ENCODE measurements at places on chromosomes 2 and 18.
A peak's percentile ranks its signal among the peaks of the same experiment; 100 is the strongest.

DNA sequence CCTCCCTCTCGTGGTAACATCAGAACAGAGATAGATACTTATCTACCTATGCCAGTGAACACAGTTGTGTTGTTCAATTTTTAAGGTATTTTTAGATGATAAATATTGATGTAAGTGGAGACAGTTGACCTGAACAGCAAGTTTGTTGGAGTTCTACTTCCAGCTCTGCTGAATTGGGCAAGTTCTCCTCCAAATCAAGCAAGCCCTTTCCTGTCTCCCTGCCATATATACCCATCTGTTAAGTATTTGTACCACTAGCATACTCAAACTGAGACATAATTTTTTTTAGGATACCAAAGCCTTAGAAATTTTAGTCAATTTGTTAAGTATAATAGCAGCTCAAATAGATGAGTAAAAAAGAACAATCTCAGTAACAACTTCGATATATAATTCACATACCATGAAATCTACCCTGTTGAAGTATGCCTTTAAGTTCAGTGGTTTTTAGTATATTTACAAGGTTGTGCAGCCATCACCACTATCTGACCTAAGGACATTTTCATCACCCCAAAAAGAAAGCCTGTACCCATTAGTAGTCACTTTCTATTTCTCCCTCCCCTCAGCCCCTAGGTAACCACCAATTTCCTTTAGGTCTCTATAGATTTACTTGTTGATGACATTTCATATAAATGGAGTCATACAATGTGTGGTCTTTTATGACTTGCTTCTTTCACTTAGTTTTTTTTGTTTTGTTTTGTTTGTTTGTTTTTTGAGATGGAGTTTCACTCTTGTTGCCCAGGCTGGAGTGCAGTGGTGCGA, 61.8 kb downstream of the COX7A2L start:
- DNase-seq, result no peak

GRCh38 chr2:218229851-218230250, 12.9 kb downstream of the ARPC2 start:
- no peak for DNase-seq

GRCh38 chr2:230319211-230319862, 7.7 kb upstream of the SP140L start:
- DNase-seq, result peak; percentile 60

DNA sequence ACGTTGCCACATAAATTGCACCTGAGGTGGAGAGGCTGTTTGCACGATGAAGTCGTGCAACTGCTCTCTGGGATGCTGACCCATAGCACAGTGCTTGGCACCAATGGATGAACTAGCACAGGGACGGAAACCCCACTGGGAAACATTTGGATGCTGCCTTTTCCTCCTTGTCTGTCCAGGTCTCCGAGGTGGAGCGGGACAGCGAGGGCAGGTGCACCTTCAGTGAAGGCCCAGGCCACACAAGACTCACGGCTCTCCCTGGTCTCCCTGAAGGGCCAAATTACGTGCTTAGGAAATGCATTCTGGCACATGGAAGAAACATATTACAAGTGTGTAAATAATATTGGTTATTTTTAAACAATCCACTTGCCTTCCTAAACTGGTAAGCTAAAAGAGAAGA, 70.3 kb downstream of the TPO start:
- DNase-seq, result no peak

- DNase-seq, result no peak
Observed at GRCh38 chr2:74599676-74600075, 45.2 kb downstream of the DOK1 start.

GRCh38 chr2:171365232-171365631, 68.6 kb downstream of the METTL8 start:
- DNase-seq, result no peak

GRCh38 chr2:1802469-1803216, 58.3 kb upstream of the PXDN start:
- DNase-seq, result no peak

DNA sequence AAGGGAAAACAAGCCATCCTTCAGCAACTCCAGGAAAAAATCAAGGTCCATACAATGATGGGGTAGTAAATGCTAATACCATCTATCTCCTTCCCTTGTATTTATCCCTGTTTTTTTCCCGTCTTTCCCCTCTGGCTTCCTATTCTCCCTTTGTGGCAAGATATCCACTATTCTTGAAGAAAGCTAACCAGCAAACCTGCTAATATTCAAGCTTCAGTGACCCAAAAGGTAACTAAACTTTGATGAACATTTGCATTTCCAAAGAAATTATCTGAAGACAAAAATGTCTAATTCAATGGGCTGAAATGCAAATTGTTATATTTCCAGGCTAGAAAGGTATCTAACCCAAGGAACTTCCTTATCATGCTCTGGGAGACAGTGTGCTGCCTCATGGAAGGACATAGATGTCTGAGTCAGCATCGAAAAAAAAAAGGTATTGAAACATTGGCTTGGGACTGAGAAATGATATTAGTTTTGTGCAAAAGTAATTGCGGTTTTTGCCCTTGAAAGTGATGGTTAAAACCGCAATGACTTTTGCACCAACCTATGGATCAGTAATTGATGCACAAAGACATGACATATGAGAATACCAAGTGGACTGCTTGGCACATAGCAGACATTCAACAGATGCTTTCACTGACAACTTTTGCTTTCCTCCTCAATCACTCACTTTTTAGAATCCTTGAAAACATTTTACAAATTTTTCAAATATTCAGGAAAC, 63.7 kb upstream of the HNMT start:
- no peak for DNase-seq

DNA sequence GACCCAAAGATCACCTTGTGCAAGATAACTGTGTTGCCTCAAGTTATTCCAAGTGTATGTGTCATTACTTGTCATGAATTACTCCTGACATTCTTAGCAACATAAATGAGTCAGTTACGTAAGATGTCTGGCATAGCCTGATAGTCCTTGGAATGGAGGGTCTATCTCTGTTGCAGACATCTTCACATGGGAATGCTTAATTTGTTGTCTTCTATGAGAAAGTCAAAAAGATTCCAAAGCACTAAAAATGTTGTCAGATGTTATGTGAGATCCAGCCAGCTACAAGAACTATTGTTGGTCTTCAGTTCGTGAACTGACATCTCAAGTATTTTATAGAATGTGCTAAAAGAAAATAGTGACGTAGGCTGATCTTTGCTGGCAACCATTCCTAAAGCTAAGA, 178.2 kb upstream of the RASGRP3 start:
- DNase-seq, result no peak

- no peak for DNase-seq
Observed at GRCh38 chr2:200099256-200099655, 143.9 kb downstream of the MAIP1 start.

DNA sequence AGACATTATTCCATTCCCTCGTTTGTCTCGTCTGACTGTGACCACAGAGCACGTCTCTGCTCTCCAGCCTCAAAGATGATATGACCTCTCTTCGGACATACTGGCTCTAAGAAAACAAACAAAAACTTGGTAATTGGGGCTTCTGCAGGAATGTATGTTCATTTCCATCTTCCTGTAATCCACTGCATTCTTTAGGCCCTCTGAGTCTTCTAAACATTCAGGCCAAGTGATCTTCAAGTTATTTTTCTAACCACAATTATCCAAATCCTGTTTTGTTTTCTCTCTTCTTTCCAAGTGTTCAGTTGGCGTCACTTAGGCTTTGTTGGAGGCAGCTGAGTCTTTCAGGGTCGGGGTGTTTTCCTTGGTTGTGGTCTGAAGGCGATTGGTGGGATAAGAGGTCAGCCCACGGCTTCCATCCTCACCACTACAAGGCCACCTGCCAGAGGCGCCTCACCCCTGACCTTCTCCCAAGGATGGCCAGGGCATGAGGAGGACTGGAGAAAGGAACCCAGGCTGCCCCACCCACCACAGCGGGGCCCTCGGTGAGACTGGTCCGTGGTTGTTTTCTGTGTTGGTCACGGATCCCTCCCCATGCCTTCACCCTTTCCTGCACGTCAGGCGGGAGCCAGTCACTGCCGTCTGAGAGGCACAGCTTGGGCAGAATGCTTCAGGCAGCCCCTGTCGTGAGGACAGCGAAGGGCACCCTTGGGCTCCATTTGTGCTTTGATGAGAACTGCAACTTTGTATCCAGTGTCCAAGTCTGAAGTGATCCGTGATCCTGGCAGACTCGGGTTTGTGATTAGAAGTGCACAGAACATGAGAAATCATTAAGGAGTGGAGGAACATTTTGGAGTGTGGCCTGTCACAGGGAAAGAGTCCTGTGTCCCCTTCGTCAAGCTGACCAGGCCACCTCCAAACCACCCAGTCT, 88.6 kb upstream of the FHL2 start:
- DNase-seq, result no peak

DNA sequence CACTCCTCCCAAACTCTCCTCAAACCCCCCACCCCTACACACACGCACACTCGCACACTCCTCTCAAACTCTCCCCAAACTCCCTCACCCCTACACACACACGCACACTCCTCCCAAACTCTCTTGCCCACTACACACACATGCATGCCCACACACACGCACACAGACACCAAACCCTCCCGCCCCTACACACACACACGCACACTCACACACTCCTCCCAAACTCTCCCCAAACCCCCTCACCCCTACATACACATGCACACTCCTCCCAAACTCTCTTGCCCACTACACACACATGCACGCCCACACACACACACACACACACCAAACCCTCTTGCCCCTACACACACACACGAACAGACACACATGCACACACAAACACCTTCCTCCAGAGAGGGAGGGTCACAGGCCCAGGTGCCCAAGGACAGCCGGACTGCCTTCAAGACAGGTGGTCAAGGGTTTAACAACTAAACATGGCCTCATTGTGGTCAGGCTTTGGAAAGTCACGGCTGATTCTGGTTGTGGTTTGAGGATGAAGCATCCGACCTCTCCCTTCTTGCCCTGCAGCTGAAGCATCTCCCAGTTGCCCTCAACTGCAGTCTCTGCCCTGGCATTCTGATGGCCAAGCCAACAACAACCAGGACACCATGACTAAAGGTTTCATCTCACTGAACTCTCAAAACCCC, 72.3 kb upstream of the SNTG2 start:
- no peak for DNase-seq

- DNase-seq, result peak; percentile 21
Observed at GRCh38 chr2:84495539-84496146, 20.7 kb upstream of the DNAH6 start.

GRCh38 chr2:153388246-153388645, 90.3 kb downstream of the RPRM start:
- no peak for DNase-seq
